Stimulated activated CD8-positive, alpha-beta memory T cell treated with anti-CD3 and anti-CD28 coated beads, Interleukin-15, amount 100 ng/mL, for 24 hours (primary cell): ENCODE measurements at places on chromosomes 6 and 20.

GRCh38 chr6:72784071-72784470 is 162.2 kb downstream of the KCNQ5 start:
- DNase-seq, result no peak

- no peak for DNase-seq
Observed at GRCh38 chr6:113082745-113083144, 735.6 kb downstream of the RFPL4B start.

DNA sequence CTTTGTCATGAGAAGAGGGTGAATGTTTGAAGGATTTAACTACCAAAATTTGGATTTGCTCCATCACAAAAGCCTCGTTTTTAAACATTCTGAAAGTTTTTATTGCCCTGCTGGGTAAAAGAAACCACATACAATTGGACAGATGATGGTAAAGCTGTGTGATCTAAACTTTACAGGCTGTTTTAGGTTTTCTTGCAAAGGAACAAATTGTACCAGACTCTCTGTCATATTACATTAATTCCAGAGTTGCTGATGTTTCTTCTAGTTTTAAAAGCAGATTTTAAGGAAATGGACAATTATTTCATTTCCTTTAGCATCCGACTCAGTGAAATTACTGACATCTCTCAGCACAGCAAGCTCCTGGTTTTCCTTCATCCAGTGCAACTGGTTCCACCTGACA is 53.2 kb downstream of the CRYBG1 start:
- DNase-seq, result no peak

DNA sequence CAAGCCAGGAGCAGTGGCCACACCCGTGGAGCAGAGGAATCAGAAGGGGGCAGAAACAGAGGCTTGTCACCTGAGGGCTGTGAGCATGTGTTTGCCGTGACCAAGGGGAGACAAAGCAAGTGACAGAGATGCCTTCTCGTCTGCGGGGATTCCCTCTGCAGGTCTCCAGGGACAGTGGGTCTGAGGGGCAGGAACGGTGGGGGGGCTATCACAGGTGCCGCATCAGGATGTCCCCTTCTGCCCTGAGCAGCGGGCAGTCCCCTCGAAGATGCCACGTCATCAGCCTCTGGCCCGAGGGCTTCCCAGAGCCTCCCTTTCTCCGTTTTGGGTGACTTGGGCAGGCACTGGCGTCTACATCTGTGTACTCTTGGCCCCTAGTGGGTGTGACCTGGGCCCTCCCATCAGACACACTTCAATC is 338.7 kb downstream of the PREX1 start:
- DNase-seq, result no peak

- DNase-seq, result no peak
Observed at GRCh38 chr6:129774697-129775447, 64.9 kb upstream of the ARHGAP18 start.

- no peak for DNase-seq
Observed at GRCh38 chr6:154783229-154783628, 50.0 kb downstream of the SCAF8 start.

DNA sequence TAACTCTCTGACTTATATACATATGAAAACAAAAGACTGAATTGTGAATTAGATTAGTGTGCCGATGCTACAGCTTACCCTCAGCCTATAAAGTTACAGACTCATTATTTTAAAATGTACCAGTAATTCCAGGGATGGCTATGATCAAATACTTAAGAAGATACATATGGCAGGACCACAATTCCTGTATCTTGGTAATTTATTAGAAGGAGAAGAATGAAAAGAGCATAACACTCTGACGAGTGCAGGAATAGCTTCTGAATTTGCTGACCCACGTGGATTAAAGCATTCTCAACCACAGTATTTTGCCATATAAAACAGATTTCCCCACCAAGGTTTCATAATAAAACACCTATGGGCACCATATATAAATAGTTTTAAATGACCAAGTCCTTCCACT is 368.5 kb upstream of the RUNX2 start:
- DNase-seq, result no peak

- no peak for DNase-seq
Observed at GRCh38 chr20:50762435-50763220, 31.2 kb downstream of the PARD6B start.

- DNase-seq, result no peak
Observed at GRCh38 chr20:63125581-63125837, 90.4 kb downstream of the YTHDF1 start.

DNA sequence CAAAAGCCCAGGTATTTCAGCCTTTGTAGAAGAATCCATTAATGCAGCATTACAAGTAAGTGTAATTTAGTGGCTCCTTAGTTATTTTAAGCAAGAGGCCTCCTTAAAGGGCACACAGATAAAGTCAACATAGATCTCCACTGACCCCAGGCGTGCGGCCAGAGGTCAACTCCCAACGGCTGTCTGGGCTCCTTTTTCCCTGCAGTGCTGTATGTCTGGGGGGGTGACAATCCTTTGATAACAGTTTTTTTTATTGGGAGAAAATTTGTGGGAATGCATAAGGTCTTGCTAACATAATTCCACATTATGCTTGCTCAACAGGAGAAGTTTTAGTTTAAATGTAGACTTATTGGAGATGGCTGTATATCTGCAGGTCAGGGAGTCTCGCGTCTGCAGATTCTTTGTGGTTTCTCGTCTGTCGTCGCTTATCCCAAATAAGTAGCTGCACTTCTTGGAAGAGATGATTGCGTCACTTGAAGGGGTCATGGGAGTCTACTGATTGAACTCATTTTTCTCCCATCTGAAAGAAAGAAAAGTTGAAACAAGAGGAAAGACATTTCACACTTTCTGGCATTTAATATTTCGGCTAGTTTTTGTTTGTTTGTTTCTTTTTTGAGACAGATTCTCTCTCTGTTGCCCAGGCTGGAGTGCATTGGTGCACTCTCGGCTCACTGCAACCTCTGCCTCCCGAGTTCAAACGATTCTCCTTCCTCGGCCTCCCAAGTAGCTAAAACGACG is 151.7 kb upstream of the AKAP12 start:
- no peak for DNase-seq

- no peak for DNase-seq
Observed at GRCh38 chr6:87702589-87702945, 534 bp upstream of the AKIRIN2 start.

- DNase-seq, result peak; percentile 32
Observed at GRCh38 chr20:58891086-58891717, 38.7 kb downstream of the GNAS start.

DNA sequence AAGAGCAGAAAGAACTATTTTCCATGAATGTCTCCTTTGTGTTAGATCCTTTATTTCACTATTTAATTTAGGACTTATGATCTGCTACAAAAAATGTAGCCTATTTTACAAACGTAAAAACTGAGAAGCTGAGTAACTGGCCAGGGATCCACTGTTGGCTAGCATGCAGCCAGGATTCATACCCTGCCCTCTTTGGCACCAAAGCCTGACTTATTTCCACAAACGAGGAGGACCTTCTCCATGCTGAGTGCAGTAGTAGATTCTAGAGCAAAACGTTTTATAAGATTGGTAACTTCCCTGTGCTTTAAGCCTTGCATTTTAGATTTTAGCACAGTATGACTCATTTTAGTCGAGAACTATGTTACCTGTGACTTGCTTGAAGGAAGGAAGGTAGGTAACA is 74.3 kb downstream of the NCOA7 start:
- no peak for DNase-seq

- DNase-seq, result no peak
Observed at GRCh38 chr6:129345890-129346289, 364.1 kb downstream of the ARHGAP18 start.

DNA sequence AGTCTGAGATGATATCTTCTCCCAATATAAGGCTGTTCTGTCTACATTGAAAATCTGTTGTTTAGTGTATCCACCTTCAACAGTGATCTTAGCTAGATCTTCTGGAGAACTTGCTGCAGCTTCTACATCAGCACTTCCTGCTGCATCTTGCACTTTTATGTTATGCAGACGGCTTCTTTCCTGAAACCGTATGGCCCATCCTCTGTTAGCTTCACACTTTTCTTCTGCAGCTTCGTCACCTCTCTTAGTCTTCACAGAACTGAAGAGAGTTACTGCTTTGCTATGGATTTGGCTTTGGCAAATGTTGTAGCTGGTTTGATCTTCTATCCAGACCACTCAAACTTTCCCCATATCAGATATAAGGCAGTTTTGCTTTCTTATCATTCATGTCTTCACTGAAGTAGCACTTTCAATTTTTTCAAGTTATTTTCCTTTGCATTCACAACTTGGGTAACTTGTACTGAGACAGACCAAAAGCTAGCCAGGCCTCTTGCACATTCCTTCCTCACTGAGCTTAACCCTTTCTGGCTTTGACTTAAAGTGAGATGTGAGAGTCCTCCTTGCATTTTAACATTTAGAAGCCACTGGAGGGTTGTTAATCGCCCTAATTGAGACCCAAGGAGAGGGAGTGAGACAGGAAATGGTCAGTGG is 110.1 kb downstream of the PREP start:
- no peak for DNase-seq

DNA sequence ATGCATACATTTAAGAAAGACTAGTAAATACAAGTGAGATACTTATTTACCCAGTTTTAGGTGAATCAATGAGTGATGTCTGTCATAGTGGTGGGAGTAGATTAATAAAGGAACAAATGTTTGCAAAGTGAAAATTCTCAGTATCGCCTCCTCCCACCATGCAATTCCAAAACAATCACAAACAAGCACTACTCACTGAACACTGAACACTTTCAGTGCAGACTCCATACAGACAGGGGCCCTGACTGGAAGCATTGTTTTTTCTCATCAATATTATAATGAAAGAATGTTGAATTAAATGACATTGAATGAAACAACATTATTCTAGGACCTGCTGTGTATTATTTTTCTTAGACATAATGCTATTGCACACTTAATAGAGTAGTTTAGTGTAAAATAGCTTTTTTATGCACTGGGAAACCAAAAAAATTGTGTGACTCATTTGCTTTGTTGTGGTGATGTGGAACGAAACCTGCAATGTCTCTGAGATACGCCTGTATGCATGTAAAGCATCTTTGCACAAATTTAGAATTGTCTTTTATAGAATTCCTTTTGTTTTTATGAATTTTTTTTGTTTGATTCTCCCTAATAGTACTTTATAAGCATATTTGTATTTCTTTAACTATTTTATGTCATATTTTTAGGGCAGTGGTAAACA is 317.5 kb downstream of the UTRN start:
- DNase-seq, result no peak

GRCh38 chr6:113649880-113650609 is 207.1 kb upstream of the MARCKS start:
- DNase-seq, result no peak

GRCh38 chr20:2708073-2708415 is 15.5 kb downstream of the EBF4 start:
- DNase-seq, result no peak

- no peak for DNase-seq
Observed at GRCh38 chr20:6075428-6076219, 21.8 kb upstream of the LRRN4 start.

- DNase-seq, result no peak
Observed at GRCh38 chr6:46690141-46690755, 2.6 kb downstream of the TDRD6 start.

DNA sequence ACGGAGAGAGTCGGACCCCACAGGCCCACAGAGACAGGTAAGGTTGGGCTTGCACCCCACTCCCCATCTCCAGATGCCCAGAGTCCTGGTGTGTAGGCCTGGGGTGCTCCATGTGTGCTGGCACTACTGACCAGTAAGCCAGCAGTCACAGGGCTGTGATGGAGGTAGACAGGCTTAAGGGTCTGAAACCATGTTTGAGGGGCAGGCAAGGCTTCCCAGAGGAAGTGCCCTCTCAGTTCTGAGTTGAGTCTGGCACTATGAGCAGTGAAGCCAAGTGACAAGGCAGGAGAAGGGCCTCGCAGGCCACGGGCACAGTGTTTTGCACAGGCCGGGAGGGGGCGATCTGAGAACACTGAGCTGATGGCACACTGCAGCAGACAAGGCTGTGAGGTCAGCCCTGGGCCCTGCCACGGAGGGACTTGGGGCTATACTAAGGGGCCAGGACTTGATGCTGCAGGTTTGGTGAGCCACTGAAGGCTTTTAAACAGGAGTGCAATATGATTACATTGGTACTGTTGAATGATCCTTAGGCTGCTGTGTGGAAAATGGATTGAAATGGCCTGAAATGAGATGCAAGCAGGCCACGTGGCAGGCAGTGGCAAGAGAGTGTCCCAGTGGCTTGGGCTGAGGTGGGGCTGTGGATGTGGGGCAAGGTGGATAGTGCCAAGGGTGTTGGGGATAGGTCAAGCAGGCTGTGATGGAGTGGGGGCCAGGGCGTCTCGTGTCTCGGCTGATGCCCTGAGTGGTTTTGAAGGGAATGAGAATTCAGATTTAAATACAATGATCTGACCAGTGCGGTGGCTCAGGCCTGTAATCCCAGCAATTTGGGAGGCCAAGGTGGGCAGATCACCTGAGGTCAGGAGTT is 20.3 kb downstream of the TTBK1 start:
- peak; percentile 40 for DNase-seq

DNA sequence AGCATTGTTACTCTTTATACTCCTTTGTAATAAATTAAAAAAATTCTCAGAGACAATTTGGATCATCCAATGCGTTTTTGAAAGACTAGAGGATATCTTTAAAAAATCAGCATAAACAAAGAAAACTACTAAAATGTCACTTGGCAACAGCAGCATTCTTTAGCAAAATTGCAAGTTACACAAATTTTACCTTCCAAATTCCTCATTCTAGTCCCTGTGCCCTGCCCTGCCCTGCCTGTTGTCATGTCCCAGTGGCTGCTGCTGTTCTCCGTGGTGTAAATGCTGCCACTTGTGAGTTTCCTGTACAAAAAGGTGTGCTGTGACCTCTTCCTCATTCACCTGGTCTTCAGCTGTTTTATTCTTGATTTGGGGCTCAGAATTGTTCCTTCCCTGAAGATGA is 83.2 kb downstream of the CDC5L start:
- DNase-seq, result no peak

- no peak for DNase-seq
Observed at GRCh38 chr6:22829070-22829469, 259.7 kb downstream of the HDGFL1 start.

DNA sequence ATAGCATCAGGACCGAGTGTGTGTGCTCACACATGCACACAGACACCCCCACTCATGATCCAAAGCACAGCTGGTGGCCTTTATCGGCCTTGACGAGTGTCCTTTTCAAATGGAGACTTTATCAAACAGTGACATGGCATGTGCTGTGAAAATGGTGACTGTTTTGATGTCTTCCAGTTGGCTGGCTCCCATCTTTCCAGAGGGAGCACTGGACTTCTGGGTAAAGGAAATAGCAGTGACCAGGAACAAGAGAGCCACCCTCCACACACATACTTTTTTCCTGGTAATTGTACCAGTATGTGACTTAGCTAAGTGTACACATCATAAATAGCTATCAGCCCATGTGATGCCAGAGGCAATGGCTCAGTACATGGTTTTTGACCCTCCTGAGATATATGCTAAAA is 52.7 kb downstream of the ZDHHC14 start:
- no peak for DNase-seq

- no peak for DNase-seq
Observed at GRCh38 chr6:93124006-93124632, 295.2 kb downstream of the EPHA7 start.
